ENCODE measurements at places on chromosomes 1 and 21. TPM values are rescaled to one million over a fixed set of nuclear protein-coding genes. Genes with fewer than 3 reads are reported as not detected.
A peak's percentile ranks its signal among the peaks of the same experiment; 100 is the strongest.

- H3K36me3 ChIP-seq: peaks cover 3% of the 10 kb centered on the region
- no peak overlapping the region for H3K4me3 ChIP-seq
- no peaks in the 10 kb centered on the region for H3K4me1 ChIP-seq
- no peak overlapping the region for H3K27ac ChIP-seq
Measured at GRCh38 chr21:14071902-14072734, 138.6 kb downstream of the LIPI start.

- H3K27ac ChIP-seq: no peak overlapping the region
- peaks cover 8% of the 10 kb centered on the region for H3K4me1 ChIP-seq
- H3K27me3 ChIP-seq: no peaks in the 10 kb centered on the region
- no peak overlapping the region for H3K4me3 ChIP-seq
- no peak for DNase-seq
- no peaks in the 10 kb centered on the region for H3K36me3 ChIP-seq
Measured at GRCh38 chr1:245444945-245445344, 290.2 kb downstream of the KIF26B start.

GRCh38 chr1:222054416-222054815, 312.5 kb upstream of the DUSP10 start:
- H3K4me1 ChIP-seq: peaks cover 2% of the 10 kb centered on the region
- no peak for DNase-seq

DNA sequence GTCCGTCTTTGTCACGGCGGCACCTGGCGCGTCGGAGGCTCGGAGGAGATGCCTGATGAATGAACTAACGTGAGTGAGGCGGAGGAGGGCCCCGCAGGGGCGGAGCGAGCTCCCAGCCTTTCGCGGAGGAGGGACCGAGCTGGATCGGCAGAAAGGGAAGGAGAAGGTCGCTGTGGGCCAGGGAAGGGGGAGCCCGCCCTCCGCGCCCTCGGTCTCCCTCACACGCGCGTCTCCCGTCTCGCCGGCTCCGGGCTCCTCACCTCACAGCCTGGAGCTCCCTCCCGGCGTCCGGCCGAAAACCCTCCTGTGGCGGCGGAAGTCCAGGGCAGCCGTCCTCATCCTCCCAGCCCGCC, 519 bp downstream of the ZNF496 start:
- peak overlapping the region; percentile 91 for H3K4me3 ChIP-seq
- DNase-seq: peak; percentile 77
- no peaks in the 10 kb centered on the region for H3K27me3 ChIP-seq
- peak overlapping the region; percentile 94 for H3K27ac ChIP-seq
- H3K36me3 ChIP-seq: peaks cover 25% of the 10 kb centered on the region
- H3K4me1 ChIP-seq: peaks cover 55% of the 10 kb centered on the region

- no peaks in the 10 kb centered on the region for H3K36me3 ChIP-seq
- no peak overlapping the region for H3K27ac ChIP-seq
- no peak overlapping the region for H3K4me3 ChIP-seq
- no peaks in the 10 kb centered on the region for H3K4me1 ChIP-seq
Measured at GRCh38 chr21:40466893-40467483, 380.0 kb downstream of the DSCAM start.

- no peaks in the 10 kb centered on the region for H3K4me1 ChIP-seq
- peaks cover 8% of the 10 kb centered on the region for H3K27me3 ChIP-seq
- no peaks in the 10 kb centered on the region for H3K36me3 ChIP-seq
- no peak overlapping the region for H3K4me3 ChIP-seq
Measured at GRCh38 chr1:65904681-65905083, 112.0 kb downstream of the PDE4B start.

GRCh38 chr1:10283318-10283984, 73.1 kb downstream of the KIF1B start:
- H3K27me3 ChIP-seq: no peaks in the 10 kb centered on the region
- no peak for DNase-seq
- H3K4me3 ChIP-seq: no peak overlapping the region
- H3K36me3 ChIP-seq: peaks cover 6% of the 10 kb centered on the region
- peaks cover 5% of the 10 kb centered on the region for H3K4me1 ChIP-seq

DNA sequence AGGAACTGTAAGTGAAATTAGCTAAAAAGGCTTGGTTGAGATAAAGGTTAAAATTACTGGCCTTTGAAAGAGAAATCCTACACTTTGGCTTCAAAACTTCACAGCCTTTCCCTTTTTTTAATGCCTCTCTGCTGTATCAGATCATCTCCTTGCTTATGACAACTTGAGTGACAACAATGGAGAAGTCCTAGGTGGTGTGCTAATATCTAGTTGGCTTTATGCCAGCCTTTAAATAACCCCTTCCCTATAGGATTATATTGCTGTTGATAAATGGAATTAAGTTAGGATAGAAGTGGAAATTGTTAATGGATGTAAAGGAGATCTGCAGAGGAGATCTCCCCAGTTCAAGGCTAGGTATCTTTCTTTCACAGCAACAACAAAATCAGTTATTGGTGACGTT, 130.2 kb upstream of the ATP1B1 start:
- no peak overlapping the region for H3K27ac ChIP-seq
- no peak overlapping the region for H3K4me3 ChIP-seq
- peaks cover 2% of the 10 kb centered on the region for H3K4me1 ChIP-seq
- no peaks in the 10 kb centered on the region for H3K36me3 ChIP-seq
- DNase-seq: no peak

DNA sequence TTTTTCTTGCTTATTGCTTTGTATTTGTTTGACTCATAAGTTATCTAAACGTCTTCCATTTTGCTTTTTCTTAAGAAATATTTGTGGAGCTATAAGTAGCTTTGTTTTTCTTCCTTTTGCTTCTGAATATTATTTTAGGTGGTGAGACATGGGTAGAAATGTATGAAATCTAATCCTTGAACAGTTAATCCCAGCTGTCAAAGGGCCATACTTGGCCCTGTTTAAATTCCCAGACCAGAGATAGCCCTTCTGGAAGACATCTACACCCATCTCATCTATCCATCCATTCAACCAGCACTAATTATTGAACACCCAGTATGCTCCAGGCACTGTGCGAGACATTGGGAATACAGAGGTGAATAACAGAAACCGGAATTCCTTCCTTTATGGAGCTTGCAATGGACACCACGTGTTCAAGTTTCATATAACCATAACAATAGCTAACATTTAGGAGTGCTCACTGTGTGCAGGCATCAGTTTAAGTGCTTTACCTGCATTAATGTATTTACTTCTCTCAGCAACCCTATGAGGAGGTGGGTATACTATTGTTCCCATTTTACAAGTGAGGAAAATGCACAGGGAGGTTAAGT, 8.7 kb downstream of the TACSTD2 start:
- H3K27ac ChIP-seq: no peak overlapping the region
- no peaks in the 10 kb centered on the region for H3K4me1 ChIP-seq
- H3K4me3 ChIP-seq: no peak overlapping the region
- no peak for DNase-seq

GRCh38 chr1:113140588-113141446, 67.8 kb downstream of the LRIG2 start:
- H3K36me3 ChIP-seq: no peaks in the 10 kb centered on the region
- peaks cover 16% of the 10 kb centered on the region for H3K4me1 ChIP-seq
- peak; percentile 35 for DNase-seq
- no peak overlapping the region for H3K4me3 ChIP-seq
- H3K27ac ChIP-seq: no peak overlapping the region
- no peaks in the 10 kb centered on the region for H3K27me3 ChIP-seq

DNA sequence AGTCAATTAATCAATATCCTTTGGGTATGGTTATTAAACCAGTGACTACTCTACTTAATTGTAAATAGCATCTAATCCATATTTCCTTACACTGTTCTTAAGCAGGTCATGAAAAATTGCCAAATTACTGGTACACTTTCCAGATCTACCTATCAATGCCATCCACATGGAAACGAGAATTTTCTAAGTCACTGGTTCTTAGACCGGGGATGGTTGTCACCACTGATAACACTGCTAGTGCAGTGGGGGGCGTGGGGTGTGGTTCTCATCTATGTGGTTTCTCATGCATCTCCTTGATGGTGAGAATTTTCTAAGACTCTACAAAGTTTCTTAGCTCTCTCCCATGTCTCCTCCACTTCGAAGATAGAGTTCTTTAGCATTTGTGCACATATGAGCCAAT, 63.7 kb upstream of the COG2 start:
- no peaks in the 10 kb centered on the region for H3K4me1 ChIP-seq
- DNase-seq: no peak
- no peak overlapping the region for H3K27ac ChIP-seq
- H3K27me3 ChIP-seq: peaks cover 13% of the 10 kb centered on the region
- H3K4me3 ChIP-seq: no peak overlapping the region
- no peaks in the 10 kb centered on the region for H3K36me3 ChIP-seq

DNA sequence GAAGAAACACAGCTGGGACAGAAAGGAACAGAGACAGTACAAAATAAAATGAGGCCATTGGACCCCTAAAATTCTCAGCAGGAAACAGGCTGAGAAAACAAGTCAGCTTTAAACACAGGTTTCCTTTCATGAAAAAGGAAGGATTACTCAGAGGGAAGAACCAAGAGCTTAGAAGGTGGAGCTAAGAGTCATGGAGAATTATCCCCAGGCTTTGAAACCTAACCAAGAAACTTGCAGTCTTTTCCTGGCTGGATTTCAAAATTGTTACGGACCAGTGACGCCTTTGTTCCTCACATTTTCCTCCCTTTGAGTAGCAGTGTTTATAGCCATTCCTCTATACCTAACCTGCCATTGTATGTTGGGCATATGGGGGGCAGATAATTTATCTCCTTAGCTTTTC, 8.8 kb downstream of the HMGB4 start:
- H3K4me1 ChIP-seq: peaks cover 3% of the 10 kb centered on the region
- H3K36me3 ChIP-seq: no peaks in the 10 kb centered on the region
- H3K4me3 ChIP-seq: no peak overlapping the region
- no peak for DNase-seq

- H3K27ac ChIP-seq: no peak overlapping the region
- no peak overlapping the region for H3K4me3 ChIP-seq
- peaks cover 22% of the 10 kb centered on the region for H3K4me1 ChIP-seq
- peaks cover 6% of the 10 kb centered on the region for H3K27me3 ChIP-seq
- no peak for DNase-seq
Measured at GRCh38 chr21:33189824-33190223, 39.9 kb upstream of the IFNAR2 start.

GRCh38 chr1:192459467-192459866, 116.1 kb upstream of the RGS1 start:
- no peaks in the 10 kb centered on the region for H3K4me1 ChIP-seq
- H3K27ac ChIP-seq: no peak overlapping the region
- DNase-seq: no peak
- peaks cover 10% of the 10 kb centered on the region for H3K27me3 ChIP-seq
- H3K4me3 ChIP-seq: no peak overlapping the region

DNA sequence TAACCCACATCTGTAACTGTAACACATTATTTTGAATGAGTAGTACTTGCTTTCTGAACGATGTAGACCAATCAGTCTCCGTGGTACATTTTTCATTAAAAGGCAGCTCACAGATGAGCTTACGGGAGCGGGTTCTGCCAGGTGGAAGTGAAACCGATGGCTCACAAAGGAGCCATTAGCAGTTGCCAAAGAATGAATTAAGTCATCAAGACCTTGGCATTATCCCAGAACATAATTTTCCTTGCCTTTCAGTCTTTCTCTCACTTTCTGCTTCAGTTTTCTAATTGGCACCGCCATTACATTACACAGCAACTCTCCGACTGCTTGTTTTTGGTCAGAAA, 33.5 kb upstream of the UTS2 start:
- H3K4me1 ChIP-seq: no peaks in the 10 kb centered on the region
- H3K4me3 ChIP-seq: no peak overlapping the region
- DNase-seq: no peak
- peaks cover 1% of the 10 kb centered on the region for H3K36me3 ChIP-seq
- H3K27me3 ChIP-seq: peaks cover 16% of the 10 kb centered on the region

DNA sequence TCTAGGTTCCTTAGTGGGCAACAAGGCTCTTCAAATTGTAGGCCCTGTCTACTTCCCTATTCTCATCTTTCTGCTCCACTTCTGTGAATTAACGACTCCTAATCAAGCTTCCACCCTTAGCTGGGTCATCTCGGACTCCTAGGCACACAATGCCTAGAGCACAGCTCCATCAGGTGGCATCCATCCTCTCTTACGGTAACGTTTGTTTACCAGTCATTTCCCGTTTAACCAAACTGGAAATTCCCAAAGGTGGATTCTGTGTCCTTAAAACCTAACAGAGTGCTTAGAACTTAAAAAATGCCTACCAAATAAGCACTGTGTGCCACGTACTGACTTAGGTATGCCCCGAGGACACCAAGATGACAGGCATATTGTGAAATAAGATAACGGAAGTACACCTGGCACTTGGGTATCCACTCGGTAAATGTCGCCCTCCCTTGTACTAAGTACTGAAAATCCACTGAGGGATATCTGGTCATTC, 1.5 kb downstream of the PARP1 start:
- no peaks in the 10 kb centered on the region for H3K27me3 ChIP-seq
- DNase-seq: no peak
- peaks cover 33% of the 10 kb centered on the region for H3K4me1 ChIP-seq
- peak overlapping the region; percentile 89 for H3K27ac ChIP-seq

DNA sequence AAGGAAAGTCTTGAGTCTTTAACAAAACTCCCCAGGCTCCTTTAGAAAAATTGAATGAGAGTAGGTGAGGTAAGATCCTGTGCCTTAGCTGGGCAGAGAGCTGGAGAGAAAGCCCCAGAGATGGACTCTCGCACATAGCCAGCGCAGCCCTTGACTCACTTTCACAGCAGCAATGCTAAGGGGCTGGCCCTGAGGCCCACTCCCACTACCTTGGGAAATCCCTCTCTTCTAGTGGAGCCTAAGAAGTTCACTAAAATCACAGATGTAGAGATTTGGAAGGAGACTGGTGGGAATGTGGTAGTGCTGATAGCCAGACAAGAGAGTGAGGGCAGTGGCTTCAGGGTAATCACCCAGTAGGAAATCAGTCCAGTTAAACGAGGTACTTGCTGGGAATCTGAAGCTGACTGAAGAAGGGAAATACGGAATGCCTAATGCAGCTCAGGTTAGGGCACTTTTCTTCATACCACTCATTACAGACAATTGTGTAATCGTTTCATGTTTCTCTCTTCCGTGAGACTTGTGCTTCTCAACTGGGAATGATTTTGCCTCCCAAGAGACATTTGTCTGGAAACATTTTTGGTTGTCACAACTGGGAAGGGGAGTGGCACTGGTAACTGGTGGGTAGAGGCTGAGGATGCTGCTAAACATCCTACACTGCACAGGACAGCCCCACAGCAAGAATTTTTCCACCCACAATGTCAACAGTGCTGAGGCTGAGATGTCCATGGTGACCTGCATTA, 42.4 kb upstream of the LRRC8C start:
- no peaks in the 10 kb centered on the region for H3K27me3 ChIP-seq
- no peak for DNase-seq
- no peak overlapping the region for H3K4me3 ChIP-seq
- no peak overlapping the region for H3K27ac ChIP-seq

Gene GSTM4
- total RNA-seq: 5.9 TPM

Gene CD1B
- total RNA-seq: not detected

Gene TYW3
- total RNA-seq: 17.1 TPM

Gene MYOG
- total RNA-seq: not detected

Gene LAD1
- total RNA-seq: not detected

Gene CHODL
- total RNA-seq: 0.31 TPM

Gene LAMC2
- total RNA-seq: not detected

Gene ASPM
- 55.9 TPM for total RNA-seq

Gene PPP1R12B
- 27.7 TPM for total RNA-seq

Gene SAMD13
- total RNA-seq: 1.2 TPM

Gene CD244
- total RNA-seq: 7.8 TPM

Gene ZBTB18
- 24.7 TPM for total RNA-seq

Gene DHCR24
- 60.8 TPM for total RNA-seq

Gene FALEC
- total RNA-seq: 0.58 TPM

Gene RGS1
- total RNA-seq: 10.1 TPM

Data from activated naive CD8-positive, alpha-beta T cell treated with anti-CD3 and anti-CD28 coated beads, Interleukin-2, amount 10 ng/mL, durations not matched to agents 7 days and 5 days (primary cell).